ENCODE measurements at places on chromosomes 5 and 9.

GRCh38 chr9:95061916-95062595 is 255.5 kb downstream of the FANCC start:
- H3K27me3 ChIP-seq, result no peaks in the 10 kb centered on the region
- peaks cover 12% of the 10 kb centered on the region for H3K36me3 ChIP-seq
- no peak overlapping the region for H3K27ac ChIP-seq
- no peaks in the 10 kb centered on the region for H3K4me1 ChIP-seq
- H3K4me3 ChIP-seq, result no peak overlapping the region

- peaks cover 26% of the 10 kb centered on the region for H3K36me3 ChIP-seq
- DNase-seq, result no peak
- H3K27ac ChIP-seq, result no peak overlapping the region
- H3K27me3 ChIP-seq, result no peaks in the 10 kb centered on the region
- no peaks in the 10 kb centered on the region for H3K4me1 ChIP-seq
- H3K4me3 ChIP-seq, result no peak overlapping the region
Measured at GRCh38 chr5:55415071-55415470, 107.3 kb downstream of the MTREX start.

DNA sequence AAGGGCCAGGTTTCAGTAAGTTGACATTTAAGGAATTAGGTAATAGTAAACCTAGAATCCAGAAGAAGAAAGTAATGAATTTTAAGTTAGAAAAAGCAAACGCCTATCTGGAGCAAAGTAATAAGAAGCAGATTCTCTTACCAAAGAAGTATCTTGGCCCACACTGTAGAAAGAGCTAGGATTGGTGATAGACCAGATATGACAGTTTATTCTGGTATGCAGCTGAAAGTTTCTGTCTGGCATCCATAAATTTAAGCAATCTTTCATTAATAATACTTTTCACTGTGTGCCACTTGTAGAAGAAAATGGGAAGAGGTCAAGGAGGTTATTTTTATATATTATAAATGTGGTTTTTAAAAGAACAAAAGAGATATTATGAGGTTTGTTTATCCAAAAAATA is 3.0 kb downstream of the RECK start:
- H3K27me3 ChIP-seq, result no peaks in the 10 kb centered on the region
- no peaks in the 10 kb centered on the region for H3K36me3 ChIP-seq
- H3K4me3 ChIP-seq, result no peak overlapping the region
- H3K27ac ChIP-seq, result no peak overlapping the region
- DNase-seq, result no peak

DNA sequence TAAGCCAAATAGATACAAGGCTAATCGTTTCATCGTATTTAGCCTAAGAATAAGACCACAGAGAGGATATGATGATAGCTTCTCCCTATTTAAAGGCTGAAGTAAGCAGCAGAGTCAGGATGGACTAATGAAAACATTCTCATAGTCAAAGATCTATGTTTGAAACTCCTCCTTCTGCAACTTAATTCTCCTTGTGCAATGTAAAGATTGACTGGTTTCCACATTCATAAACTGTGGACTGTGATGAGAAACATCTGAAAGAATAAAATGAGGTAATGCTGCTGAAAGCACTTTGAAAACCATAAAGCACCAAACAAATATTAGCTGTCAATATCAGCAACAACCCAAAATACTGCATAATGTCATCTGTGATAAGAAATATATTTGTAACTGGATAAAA is 361.9 kb downstream of the CSNK1G3 start:
- no peaks in the 10 kb centered on the region for H3K27me3 ChIP-seq
- H3K4me3 ChIP-seq, result no peak overlapping the region
- H3K36me3 ChIP-seq, result no peaks in the 10 kb centered on the region

GRCh38 chr9:109923471-109923760 is 143.4 kb downstream of the PALM2AKAP2 start:
- H3K4me3 ChIP-seq, result no peak overlapping the region
- no peaks in the 10 kb centered on the region for H3K36me3 ChIP-seq
- peaks cover 42% of the 10 kb centered on the region for H3K4me1 ChIP-seq

DNA sequence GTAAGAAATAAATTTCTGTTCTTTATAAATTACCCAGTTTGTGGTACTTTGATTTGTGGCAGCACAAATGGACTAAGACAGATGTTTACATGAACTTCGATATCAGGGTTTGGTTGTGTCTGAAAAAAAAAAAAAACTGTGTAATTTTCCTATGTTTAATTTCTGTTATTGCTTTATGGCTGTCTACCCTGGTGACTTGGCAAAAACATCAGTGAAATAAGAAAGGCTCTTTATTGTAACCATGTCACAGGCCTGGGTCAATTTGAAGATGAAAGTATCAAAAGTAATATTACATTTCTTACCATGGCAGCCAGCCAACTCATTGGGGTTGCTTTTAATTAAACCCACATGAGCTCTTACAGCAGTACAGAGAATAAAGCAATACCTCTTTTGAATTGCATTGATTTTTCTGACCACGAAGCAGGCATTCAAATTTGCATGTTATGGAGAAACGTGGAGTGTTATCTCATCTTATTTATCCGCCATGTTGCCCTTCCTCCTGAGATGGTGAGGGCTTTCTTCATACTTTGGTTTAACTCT is 20.6 kb upstream of the SV2C start:
- DNase-seq, result no peak
- no peak overlapping the region for H3K27ac ChIP-seq
- no peak overlapping the region for H3K4me3 ChIP-seq
- peaks cover 2% of the 10 kb centered on the region for H3K27me3 ChIP-seq
- H3K4me1 ChIP-seq, result no peaks in the 10 kb centered on the region
- H3K36me3 ChIP-seq, result no peaks in the 10 kb centered on the region

GRCh38 chr9:119601632-119602031 is 232.4 kb upstream of the BRINP1 start:
- H3K27ac ChIP-seq, result no peak overlapping the region
- H3K4me1 ChIP-seq, result no peaks in the 10 kb centered on the region
- no peak overlapping the region for H3K4me3 ChIP-seq
- no peak for DNase-seq

GRCh38 chr9:91422758-91423711 is 597 bp downstream of the NFIL3 start:
- H3K36me3 ChIP-seq, result peaks cover 4% of the 10 kb centered on the region
- H3K27me3 ChIP-seq, result peaks cover 13% of the 10 kb centered on the region
- H3K27ac ChIP-seq, result peak overlapping the region; percentile 73
- H3K4me3 ChIP-seq, result peak overlapping the region; percentile 88
- H3K4me1 ChIP-seq, result peaks cover 39% of the 10 kb centered on the region
